ENCODE measurements at places on chromosomes 6 and 20. TPM values are rescaled to one million over a fixed set of nuclear protein-coding genes. Genes with fewer than 3 reads are reported as not detected.

SLC35D3 gene
- not detected for total RNA-seq

APOBEC2 gene
- not detected for total RNA-seq

C6orf141 gene
- total RNA-seq: 5.0 TPM

SLC17A3 gene
- not detected for total RNA-seq

DNA sequence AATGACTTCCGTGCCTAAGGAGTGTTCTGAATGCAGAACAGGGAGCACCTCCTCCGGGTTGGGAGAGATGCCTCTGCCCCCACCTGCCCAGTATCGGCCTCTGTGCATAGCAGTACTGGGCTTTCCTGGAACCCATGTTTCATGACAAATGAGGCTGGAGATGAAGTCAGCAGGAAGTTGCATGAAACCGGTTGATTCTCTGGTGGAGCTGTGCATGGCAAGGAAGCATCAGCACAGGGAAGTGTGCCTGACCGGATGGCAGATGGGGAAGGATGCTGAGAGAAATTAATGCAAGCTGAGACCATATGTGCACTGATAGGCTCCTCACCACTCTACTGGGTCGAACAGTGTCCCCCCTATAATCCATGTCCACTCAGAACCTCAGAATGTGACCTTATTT is 155.5 kb downstream of the CDH26 start:
- DNase-seq: no peak

DNA sequence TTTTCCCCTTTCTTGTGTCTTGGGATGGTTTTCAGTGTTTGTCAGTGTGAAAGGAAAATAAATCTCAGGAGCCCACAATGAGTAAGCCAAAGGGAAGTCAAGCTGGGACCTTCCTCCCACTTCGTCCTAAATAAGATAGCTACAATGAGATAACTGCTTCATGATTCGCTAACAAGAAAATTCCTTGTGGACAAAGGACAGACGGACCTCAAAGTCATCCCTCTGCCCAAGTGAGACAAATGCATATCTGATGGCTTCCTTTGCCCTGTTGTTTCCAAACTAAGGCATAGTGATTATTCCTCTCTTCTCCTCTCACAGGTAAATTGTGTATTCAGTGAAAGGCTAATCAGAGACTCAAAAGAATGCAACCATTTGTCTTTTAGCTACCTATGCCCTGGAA is 26.1 kb upstream of the ADTRP start:
- no peak for DNase-seq

DNA sequence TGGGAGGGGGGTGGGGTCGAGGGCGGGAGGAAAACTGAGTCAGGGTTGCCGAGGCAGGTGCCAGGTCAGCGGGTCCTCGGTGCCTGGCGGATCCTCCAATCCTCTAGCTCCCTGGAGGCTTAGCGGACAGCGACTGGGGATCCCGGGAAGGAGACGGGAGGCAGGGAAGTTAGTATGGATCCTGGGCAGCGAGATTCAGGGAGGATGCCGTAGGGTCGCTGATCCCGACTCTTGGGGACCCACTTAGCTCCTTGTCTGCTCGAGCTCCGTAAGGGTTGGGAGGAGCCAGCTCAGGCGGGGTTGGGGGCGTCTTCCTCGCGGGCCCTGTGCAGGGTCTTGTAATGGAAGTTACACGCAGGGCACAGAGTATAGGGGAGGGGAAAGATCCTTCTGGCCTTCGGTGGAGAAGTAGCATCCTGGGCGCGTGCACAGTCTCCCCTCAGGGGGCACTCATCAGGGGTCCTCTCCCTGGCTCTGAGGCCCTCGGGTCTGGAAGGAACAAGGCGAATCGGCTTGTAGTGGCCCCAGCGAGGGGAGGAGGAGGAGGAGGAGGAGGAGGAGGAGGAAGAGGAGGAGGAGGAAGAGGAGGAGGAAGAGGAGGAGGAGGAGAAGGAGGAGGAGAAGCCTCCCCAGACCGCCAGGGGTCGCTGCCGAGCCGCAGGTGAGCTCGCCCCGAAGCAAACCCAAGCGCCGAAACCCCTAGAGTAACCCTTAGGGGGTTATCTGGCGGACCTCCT is 6.4 kb upstream of the SLC12A5 start:
- no peak for DNase-seq

DNA sequence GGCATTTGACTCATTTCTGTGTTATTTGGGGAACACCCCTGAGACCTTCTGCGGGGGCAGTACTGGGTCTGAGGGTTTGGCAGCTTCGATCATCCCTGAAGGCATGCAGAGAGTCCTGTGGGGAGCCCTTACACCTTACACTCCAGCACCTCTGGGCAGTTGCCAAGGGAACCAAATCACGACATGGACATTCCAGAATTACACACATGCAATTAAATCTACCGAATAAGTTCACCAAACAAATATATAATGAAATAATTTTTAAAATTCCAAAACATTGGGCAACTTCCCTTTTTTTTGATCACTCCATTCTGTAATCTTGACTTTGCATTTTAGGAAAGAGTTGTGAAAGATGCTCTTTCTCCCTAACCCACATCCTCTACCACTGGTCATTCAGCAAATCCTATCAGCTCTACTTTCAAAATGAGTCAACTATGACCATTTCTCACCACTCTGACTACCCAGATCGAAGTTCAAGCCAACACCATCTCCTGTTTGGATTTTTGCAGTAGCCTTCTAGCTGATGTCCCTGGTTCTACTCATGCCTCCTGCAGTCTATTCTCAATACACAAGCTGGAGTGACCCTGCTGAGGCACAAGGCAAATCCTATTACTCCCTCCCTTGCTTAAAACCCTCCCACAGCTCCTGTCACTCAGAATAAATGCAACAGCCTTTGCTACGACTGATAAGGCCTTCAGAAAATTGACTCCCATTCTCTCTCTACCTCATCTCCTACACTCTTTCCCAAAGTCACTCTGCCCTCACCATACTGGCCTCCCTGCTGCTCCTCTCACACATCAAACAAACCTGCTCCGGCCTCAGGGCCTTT is 533.3 kb downstream of the HACE1 start:
- DNase-seq: no peak

- no peak for DNase-seq
Observed at GRCh38 chr20:10040070-10040975, 5.5 kb downstream of the ANKEF1 start.

GRCh38 chr20:16432466-16433292 is 140.6 kb downstream of the KIF16B start:
- DNase-seq: no peak

- no peak for DNase-seq
Observed at GRCh38 chr6:143198312-143198711, 137.6 kb downstream of the AIG1 start.

- DNase-seq: no peak
Observed at GRCh38 chr6:73389854-73390253, 4.8 kb upstream of the DDX43 start.

DNA sequence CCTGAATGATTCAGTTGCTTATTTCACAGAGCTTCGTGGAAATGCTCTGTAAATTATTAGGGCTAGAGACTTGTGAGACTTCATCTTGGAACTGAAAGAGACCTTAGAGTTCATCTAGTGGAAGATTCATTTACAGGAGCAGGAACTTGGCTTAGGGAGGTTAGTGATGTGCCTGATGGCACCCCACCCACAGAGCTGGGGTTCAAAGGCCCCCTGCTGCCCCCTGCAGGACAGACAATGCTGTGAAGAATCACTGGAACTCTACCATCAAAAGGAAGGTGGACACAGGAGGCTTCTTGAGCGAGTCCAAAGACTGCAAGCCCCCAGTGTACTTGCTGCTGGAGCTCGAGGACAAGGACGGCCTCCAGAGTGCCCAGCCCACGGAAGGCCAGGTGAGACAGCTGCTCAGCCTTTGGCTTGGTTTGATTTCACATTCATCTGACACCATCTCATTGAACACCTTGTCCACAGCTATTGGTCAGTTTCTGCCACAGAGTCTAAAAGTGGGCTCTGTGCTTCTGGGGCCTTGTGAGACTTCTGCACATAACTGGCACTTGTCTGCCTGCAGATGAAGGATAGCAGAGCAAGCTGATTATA is 25.1 kb downstream of the MYBL2 start:
- no peak for DNase-seq

- no peak for DNase-seq
Observed at GRCh38 chr6:95882371-95882770, 133.4 kb upstream of the FUT9 start.

- DNase-seq: no peak
Observed at GRCh38 chr20:5859608-5860007, 90.7 kb downstream of the TRMT6 start.

DNA sequence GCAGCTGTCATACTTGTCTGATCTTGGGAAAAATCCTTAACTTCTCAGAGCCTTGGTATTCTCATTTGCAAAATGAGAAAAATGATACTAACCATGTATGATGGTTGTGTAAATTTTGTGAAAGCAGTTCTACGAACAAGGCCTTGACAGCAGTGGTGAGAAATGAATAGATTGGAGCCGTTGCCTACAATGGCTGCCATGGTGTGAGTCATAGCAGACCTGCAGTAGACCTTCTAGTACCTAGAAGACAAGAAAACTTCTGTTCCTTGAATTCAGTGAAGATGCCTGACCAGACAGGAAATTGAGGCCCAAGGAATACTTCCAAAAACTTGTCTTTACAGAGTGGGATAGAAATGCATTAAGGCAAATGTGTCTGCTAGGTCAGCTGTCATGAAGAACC is 338.9 kb downstream of the QKI start:
- no peak for DNase-seq

- DNase-seq: no peak
Observed at GRCh38 chr6:53461696-53462095, 83.2 kb downstream of the GCLC start.

GRCh38 chr20:3767110-3767426 is 485 bp downstream of the ADISSP start:
- no peak for DNase-seq

DNA sequence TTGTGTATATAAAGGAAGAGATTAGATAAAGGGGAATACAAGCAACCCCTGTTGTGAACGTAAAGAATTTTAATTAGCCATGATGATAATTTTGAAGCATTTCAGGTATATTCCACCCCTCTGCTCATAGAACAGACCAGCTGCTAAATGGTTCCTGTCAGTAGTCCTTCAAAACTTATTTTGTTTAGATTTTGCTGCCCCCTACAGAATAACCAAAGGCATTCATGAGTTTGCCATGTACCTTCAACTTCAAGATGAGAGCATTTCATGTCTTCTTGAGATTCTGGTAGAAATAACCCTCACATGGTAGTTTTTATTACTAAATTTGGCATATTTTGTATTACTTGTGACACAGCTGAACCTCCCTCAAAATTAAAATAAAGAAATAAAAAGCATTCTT is 1586.7 kb downstream of the HACE1 start:
- no peak for DNase-seq

- DNase-seq: no peak
Observed at GRCh38 chr20:38692436-38693411, 31.6 kb upstream of the SLC32A1 start.

GRCh38 chr20:58677808-58678207 is 14.8 kb upstream of the NPEPL1 start:
- no peak for DNase-seq

DNA sequence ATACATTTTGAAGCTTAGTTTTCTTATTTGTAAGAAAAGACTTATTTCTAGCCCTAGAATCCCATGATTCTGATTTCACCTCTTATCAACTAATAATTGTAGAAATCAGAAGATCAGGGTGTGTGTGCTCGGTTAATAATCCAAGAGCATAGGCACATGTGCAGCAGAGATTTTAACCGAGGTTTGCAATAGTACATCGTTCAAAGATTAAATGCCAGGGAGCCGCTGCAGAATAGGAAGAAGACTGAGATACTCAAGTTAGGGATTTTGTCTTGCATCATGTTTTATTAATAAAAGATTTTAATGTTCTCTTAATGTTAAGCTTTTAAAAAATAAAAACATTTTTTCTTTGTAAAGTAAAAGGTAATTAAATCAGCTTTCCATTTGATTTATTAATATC is 6.9 kb downstream of the STX16 start:
- no peak for DNase-seq

- DNase-seq: no peak
Observed at GRCh38 chr20:32564921-32565734, 20.0 kb downstream of the NOL4L start.

DNA sequence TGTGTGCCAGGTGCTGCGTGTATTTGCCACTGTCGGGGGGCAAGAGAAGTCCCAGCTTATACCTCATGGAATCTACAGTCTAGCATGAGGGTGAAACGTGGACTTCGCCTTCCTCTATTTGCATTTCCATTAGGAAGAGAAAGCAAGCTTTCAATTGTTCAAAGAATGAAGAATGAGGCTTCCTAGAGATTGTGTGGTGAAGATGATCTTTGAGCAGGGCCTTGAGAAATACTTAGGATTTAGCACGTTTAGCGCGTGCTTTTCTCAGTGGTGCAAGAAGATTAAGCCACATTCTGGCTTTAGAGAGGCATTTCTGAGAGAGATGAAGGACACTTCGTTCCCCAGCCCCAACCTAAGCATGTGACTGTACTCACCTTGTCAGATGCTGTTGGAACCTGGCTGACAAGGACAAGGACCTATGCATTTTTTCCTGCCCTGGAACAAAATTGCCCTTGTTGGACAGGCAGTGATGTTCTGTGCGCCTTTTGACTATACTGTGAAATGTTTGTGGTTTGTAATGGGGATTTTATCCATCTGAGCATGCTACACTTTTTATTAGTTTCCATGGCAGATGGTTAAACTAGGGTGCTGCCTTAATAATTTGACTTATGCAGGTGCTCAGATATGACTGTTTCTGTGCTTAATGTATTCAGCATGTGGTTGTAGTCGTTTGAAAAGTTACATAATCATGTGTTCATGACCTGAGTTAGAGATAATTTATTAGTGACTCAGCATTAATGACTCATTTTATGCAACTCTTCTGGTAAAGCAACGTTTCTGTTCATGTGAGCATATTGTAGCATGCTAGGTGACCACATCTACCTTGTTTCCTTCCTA is 10.7 kb downstream of the TULP4 start:
- DNase-seq: no peak

GRCh38 chr6:33851959-33852358 is 48.2 kb upstream of the MLN start:
- no peak for DNase-seq

DNA sequence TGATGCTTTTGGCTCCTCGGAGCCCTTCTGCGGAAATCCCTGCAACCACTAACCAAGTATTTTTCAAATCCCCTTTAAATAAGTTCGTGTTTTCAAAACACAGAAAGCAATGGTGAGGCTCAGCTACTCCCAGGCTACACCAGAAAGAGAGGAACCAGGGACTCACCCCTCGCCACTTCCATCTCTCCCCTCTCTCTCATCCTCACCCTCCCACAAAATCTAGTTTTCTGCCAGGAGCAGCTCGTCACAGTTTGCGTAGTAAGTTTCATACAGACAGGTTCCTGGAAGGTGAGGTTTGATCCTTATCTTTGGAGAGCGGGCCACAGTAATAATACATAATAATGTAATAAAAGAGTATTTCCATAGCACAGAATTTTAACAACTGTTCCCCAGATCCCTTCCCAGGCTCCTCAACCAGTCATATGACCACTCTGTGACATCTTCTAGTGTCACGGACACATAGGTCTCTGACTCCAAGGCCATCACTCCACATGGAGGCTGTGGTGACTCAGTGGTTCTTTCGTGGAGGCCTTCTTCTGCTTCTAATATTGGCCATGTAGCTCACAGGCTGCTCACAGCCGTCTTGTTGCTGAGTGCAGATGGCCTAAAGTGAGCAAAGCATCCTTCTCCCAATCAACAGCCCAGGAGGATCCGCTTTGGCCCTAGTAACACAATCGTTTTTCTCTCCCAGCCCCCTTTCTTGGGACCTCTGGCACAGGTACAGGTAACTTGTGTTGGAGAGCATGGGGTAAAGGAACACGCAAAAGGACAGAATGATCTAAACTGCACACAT is 295.7 kb downstream of the CDC5L start:
- DNase-seq: no peak

- DNase-seq: no peak
Observed at GRCh38 chr6:14094721-14095120, 22.9 kb upstream of the CD83 start.

Data from tibial nerve (tissue), 4 donors.